ENCODE measurements at places on chromosomes 1 and 21. TPM values are rescaled to one million over a fixed set of nuclear protein-coding genes. Genes with fewer than 3 reads are reported as not detected.
A peak's percentile ranks its signal among the peaks of the same experiment; 100 is the strongest.

Gene S100A14
- 1.8 TPM for total RNA-seq

Gene SLC45A1
- total RNA-seq, result 0.90 TPM

Gene TENT5C
- total RNA-seq, result 0.48 TPM

Gene MGST3
- 280 TPM for total RNA-seq

Gene TNFRSF18
- total RNA-seq, result not detected

Gene BEND5
- total RNA-seq, result 13.1 TPM

GRCh38 chr1:17507915-17508314 lies 31.6 kb upstream of the ARHGEF10L start:
- DNase-seq, result peak; percentile 83

- DNase-seq, result no peak
These were observed 14.5 kb upstream of the CFAP298 start for GRCh38 chr21:32626621-32627196.

DNA sequence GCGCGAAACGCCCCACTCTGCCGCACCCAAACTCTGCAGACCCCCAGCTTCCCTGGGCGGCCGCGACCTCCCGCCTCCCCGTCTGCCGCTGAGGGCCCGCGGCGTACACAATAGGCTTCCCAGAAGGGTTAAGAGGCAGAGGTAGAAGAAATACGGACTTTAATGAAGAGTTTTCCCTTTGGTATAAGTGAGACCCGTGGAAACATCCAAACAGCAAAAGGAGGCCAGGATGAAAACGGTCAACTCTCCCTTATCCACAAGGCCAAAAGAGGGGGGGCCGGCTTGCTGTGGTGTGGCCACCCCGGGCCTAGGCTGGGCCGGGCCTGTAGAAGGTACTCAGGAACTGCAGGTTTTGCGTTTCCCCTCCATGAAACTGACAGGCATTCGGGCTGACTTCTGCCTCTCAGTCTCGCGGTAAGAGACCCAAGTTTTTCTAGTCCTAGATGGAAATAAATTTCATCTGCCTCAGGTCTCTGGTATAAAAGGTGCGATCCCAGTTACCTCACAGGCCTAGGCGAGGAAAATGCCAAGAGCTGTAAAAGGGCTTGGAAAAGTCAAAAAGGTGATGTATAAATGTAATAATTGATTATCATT lies 671 bp upstream of the PYGO2 start:
- peak; percentile 82 for DNase-seq

- DNase-seq, result no peak
These were observed 51.9 kb downstream of the NR5A2 start for GRCh38 chr1:200079232-200079940.

DNA sequence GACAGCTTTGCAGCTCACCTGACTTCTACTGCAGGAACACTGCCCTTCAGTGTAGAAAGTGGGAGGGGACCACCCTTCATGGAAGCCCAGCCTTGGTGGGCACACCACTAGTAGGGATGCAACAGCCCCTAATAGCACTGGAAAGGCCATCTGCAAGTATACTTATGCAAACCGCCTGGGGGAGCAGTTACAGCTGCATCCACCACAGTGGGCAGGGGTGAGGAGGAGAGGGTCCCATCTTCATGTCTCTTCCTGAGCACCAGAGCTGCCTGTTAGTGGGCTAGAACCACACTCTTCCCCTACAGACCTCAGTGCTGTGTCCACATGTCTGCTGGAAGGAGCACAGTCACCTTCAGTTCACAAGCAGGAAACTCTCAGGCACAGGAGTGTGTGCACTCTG lies 66.2 kb upstream of the LHX8 start:
- DNase-seq, result no peak

GRCh38 chr1:209202830-209203532 lies 380.5 kb upstream of the CAMK1G start:
- DNase-seq, result peak; percentile 48

DNA sequence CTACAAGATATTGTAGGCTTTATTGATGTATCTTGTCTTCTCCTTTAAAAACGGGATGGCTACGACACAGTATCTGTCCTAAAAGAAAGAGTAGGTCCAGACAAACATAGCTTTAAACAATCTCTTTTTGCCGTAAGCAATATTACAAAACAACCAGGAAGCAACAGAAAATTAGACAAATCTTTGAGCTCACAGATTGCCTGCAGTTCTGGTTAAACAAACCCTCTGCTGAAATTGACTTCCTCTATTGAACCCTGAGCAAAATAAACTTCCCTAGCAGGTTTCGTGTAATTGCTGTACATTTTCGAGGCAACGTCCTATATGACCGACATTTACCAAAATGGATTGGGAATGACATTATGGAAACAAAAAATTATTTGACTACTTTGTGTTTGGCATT lies 50.6 kb downstream of the CHML start:
- DNase-seq, result no peak

DNA sequence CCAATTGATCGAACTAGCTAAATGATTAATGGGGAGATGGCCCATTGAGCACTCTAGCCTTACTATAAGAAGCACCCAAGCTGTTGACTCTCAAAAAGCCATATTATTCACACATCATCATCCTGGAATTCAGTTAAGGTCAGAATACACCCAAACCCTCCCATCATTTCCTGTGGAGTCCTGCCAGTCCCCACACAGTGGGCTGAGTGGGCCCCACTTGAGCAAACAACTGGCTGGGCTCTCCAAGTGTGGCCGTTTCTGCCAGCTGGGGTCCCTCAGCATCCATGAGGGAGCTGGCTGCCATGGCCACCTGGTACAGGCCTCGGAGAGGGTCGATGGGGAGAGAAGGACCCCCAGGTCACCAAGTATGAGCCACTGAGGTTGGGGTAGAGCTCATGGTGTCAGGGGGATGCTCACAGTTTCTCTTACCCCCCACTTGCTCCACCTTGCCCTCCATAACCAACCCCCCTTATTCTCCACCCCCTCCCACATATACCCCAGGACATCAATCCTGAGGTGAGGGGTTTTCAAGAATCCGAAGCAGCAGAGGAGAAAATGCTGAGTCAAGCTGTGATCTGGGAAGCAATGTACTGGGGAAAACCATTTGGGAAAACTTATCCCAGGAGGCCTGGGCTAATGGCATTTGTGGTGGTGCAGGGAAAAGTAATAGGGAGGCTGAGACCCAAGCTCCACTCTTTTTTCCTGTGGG lies 60.3 kb downstream of the UBE2T start:
- no peak for DNase-seq

DNA sequence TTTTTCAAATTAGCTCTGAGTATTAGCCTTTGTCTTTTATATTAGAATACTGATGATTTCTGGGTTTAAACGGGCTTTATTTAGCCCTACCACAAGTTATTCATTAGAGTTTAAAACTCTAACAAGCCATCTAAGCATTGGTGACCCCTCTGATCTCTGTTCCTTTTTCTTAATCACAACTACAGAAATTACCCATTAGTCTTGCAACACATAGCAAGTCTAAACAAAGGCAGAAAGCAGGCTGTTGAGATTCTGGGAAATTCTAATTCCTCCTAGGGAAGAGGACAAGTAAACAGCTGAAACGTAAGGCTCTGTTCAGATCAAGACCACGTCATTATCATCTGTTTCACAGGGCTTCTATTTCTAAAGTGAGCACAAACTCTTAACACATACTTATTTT lies 491.2 kb upstream of the ZRANB2 start:
- DNase-seq, result no peak

DNA sequence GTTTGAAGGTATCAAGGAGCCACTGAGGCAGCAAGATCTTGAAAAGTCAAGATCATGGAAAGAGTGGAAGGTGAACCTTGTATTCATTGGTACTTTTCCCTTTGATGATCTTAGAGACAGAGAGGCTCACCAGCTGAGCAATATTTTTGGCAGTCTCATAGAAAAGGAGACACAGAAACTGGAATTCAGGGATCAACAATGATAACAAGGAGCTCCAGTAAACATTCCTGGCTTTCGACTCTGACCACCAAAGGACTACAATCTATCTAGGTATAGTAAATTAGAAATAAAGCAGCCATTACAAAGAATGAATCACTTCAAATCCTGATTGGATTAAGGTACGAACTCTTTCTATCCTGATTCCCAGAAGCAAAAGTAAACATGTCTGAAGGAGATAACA lies 615.4 kb downstream of the KIF26B start:
- DNase-seq, result no peak

All from H7 (cell line).